ENCODE measurements at places on chromosomes 2 and 18.

DNA sequence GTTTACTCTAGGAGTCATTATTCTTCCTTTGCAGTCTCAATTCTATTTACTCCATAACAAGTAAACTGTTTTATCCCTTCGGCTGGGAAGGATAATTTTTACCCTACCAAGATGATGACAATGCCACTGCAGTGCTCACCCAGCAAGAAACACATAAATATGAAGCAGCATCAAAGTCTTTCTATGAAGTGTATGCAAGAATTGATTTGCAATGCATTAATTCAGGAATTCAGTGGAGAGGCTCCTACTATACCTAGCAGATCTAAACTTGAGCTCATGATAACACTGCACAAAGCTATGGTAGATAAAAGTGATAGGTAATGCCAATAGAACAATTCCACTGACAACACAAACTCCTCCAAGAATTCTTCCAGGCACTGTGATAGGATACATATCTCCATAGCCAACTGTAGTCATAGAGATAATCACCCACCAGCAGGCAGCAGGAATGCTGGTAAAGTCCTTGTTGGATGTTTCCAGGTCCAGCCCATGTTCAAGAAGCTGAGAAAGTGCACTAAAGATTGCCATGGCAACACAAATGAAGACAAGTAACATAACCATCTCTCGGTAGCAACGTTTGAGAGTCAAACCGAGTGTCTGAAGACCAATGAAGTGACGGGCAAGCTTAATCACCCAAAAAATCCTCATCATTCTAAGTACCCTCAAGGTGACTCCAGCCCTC lies 49.9 kb downstream of the KCNG3 start:
- no peak for DNase-seq

DNA sequence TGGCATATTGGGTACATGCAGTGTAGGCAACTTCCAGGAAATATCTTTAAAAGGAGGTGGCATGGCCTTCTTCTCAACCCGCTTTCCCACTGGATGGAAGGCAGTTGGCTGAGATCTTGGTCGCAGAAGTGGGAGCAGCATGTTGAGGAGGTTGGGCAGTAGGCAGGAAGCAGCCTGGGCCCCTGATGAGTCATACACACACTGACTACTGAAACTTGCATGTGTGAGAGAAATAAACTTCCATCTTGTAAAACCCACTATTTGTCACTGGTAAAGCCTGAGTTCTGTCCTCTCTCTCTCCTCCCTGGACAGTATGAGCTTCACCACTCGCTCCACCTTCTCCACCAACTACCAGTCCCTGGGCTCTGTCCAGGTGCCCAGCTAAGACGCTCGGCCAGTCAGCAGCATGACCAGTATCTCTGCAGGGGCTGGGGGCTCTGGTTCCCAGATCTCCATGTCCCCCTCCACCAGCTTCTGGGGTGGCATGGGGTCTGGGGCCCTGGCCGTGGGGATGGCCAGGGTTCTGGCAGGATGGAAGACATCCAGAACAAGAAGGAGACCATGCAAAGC lies 233.8 kb upstream of the SPRED2 start:
- no peak for DNase-seq

DNA sequence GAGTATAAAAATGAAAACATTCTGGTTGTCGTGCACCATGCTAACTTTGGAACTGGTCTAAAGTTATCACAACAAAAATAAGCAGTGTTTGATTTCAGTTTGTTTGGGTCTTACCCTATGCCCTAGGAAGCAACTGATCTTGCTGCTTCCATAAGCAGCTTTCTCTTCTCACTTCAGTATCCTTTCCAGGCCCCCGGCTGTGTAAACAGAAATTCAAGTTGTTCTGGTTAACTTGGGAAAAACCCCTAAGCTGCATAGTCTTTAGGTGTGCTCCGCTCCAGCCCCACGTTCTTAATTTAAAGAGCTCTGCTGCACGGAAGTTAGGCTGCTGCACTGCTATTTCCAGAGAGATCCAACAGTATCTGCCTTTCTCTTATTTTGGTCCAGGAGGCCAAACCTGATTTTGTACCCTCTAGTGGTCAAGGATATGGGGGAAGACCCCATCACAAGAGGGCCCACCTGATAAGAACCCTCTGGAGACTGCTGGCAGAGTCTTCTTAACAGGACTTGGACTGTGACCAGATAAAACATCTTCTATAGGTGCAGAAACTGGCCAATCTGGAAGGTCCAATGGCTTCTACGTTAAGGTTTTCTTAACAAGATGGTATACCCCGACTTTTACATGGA lies 69.1 kb downstream of the FEZ2 start:
- DNase-seq: no peak

DNA sequence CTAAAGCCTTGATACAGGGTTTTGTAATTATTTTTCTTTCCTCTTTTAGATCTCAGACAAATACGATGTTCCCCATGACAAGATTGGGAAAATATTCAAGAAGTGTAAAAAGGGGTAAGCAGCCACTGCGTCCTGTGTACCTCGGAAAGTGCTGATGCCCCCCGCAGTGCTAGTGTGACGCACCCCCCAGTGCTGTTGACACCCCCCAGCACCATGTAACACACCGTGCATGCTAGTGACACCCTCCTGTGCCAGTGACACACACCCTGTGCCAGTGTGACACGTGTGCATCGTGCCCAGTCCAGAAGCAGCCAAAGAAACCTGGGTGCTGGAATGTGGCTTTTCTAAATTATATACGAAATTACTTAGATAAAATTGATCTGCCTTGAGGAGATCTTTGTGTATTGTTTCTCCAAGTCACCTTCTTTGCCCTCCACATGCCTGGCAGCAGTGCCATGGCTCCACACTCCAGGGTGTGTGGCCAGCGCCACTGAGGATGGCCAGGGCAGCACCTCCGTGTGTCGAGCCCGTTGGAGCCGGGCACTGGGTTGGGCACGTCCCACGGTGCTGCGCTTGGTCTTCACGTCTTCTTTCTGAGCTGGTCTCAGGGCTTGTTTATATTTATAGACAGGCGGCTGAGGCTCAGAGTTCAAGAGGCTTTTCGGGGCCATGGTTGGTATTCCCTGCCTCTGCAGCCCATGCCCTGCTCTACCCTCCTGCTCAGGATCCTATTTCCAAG lies 44.3 kb upstream of the KLF11 start:
- DNase-seq: no peak

GRCh38 chr18:39801010-39801409 lies 2154.0 kb upstream of the PIK3C3 start:
- DNase-seq: no peak

Measured in germinal center (tissue), 1 donor.